ENCODE measurements at places on chromosomes 12 and 14.

DNA sequence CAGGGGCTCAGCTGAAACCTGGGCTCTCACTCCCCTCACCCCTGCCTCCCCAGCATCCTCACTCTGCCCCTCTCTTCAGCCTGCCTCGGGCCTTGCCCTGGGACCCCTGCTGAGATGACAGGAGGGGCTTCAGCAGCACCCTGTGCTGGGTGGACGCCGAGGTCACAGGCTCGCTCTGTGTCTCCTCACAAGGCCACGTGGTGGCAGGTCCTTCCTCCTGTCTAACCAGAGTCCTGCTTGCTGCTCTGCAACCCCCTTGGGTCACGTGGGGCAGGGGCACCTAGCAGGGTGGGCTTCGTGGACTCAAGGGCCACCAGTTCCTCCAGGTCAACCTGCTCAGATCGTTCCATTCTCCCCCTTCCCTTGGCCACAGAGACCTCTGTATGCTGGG lies 90.4 kb downstream of the TMEM121 start:
- no peak for DNase-seq

GRCh38 chr14:93675651-93676050 lies 112.6 kb downstream of the PRIMA1 start:
- no peak for DNase-seq

DNA sequence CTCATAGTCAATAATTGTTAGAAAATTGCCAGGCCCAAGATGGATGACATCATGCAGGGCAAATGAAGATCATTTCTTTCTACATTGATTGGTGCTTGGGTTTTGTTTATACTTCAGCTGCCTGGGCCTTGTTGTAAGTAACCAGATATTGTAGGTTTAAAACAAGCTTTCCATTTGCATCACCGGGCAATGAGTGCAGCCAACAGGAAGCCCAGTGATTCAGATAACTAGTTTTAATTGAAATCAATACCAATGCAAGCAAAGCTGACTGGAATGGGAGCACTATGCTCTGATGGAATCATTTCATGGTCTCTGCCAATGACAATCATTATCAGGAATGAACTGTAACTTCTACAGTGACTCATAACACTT lies 279.3 kb downstream of the DUSP6 start:
- DNase-seq: peak; percentile 22

- DNase-seq: no peak
Measured at GRCh38 chr12:2531371-2531770, 263.4 kb upstream of the FKBP4 start.

- peak; percentile 32 for DNase-seq
Measured at GRCh38 chr14:37721976-37722659, 126.7 kb downstream of the TTC6 start.

DNA sequence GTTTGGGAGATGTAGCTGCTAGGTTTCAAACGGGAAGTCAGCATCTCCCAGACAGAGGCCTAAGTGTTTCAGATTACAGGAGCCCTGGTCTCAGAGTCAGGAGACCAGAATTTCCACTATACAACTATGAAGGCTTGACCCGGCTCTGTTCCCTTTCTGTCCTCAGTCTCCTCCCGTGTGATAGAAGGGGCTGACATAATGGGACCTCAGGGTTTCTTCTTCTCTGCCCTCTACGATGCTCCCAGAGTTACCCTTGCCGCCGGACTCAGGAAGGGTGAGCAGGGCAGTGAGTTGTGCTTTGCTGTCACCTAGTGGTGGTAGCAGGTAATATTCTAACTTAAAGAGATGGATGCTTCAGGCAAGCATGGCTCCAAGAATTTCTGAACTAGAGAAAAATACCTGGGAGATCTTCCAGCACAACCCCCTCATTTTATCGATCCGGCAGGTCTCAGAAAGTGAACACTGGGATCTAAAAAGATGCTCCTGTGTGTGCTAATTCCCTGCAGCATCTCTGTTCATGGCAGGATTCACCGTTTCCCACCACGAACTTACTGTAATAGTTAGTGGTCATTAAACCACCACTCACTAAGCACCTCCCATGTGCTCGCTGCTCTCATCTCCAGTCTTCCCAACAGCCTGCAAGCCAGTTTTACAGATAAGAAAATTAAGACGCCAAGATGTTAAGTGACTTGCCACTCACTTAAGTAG lies 84.4 kb downstream of the VWF start:
- peak; percentile 89 for DNase-seq

DNA sequence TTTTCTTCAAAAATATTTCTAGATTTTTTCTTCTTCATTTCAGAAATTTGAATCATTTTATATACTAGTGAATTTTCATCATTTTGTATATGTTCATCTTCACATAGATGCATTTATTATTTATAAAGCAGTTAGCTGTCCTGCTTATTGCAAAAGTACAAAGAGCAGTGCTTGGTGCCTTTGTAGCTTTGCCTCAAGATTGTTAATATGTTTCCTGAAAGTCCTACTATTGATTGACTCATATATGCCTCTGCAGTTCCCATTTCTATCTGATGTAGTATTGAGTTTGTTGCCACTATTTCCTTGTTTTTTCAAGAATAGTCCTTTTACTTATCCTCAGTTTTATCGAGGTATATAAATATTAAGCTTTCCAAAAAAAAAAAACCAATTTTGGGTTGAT lies 89.7 kb downstream of the PDE3A start:
- no peak for DNase-seq

- DNase-seq: no peak
Measured at GRCh38 chr14:89388853-89389252, 28.2 kb downstream of the FOXN3 start.

DNA sequence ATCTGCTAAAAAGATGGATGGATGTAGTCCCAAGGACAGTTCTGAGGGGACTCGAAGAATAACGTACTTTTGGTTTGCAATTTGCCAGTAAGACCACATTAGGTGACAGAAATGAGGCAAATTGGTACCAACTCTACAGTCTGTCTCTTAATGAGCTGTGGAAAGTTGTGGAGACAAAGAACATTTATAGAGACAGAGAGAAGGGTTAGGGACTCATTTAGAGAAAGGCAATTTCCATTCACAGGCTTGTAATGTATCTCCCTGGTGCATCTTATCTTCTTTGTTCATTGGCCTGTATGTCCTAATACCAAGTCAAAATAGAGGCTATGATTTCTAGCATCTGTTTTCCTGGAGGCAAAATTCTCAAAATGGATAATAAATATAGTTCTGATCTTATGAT lies 177.5 kb downstream of the ANO4 start:
- DNase-seq: no peak

GRCh38 chr12:120012067-120012621 lies 23.1 kb downstream of the BICDL1 start:
- peak; percentile 31 for DNase-seq

DNA sequence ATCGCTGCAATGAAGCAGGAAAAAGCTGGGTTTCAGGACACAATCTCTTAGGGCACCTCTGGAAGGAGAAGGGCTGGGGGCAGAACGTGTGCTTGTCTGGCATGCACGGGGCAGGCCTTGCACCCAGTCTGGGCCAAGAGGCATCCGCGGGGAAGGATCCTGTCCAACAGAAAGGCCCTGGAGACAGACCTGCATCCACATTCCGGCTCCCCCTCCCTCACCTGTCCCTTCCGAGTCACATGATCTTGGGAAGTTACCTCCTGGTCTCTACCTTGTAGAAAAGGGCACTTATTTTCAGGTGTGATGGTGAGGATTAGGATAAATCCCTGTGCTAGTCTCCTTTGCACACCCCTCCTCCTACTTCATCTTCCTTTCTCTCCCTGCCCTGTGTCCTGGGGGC lies 25.4 kb downstream of the CLMN start:
- no peak for DNase-seq

DNA sequence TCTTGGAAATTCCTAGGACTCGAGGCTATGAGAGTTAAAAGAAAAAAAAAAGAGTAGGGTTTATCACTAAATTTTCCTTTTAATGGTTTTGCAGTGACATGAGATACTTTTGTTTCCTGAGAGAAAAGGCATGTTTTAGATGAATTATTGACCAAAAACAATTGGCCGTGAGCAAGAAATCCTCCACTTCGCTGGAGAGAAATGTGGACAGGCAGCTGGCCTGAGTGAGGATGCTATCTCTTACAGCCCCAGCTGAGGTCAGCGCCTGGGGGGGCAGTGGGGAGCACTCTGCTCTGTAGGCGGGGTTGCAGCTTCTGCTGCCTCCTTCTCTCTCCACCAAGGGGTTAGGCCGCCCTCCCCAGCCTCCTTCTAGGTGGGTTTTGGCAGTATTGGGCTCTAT lies 54.7 kb downstream of the PRIMA1 start:
- no peak for DNase-seq

- no peak for DNase-seq
Measured at GRCh38 chr12:17918013-17918412, 172.0 kb downstream of the RERGL start.

GRCh38 chr12:121451961-121452339 lies 52.0 kb downstream of the RNF34 start:
- DNase-seq: no peak

GRCh38 chr14:90427848-90428426 lies 31.1 kb downstream of the CALM1 start:
- DNase-seq: no peak
